ENCODE measurements at places on chromosomes 12 and 14.

DNA sequence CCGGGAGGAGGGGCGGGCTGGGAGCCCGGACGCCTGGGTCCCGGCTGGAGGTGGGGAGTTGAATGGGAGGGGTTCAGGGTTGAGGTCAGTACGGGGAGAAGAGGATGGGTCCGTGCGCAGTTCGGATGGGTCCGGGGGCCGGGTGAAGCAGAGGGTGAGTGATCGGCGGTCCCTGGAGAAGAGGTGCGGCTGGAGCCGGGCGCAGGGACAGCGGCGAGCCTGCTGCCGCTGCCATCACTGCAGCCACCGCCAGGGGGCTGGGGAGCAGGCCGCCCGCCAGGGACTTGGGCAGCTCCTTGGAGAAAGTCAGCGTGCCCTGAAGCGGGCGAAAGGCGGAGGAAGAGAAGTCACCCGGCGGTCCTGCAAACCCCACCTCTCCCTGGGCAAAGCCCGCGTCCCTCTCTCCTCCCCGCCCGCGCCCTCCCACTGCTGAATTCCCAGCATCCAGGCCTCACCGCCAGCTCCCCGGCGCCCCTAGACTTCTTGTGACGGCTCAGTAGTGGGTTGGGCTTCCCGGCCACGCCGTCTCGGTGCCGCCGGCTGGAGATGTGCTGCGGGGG is 6.0 kb upstream of the GPR84 start:
- H3K4me1 ChIP-seq, result peaks cover 63% of the 10 kb centered on the region
- peak overlapping the region; percentile 42 for H3K4me3 ChIP-seq
- DNase-seq, result peak; percentile 90
- H3K27me3 ChIP-seq, result no peaks in the 10 kb centered on the region
- peak overlapping the region; percentile 79 for H3K27ac ChIP-seq

DNA sequence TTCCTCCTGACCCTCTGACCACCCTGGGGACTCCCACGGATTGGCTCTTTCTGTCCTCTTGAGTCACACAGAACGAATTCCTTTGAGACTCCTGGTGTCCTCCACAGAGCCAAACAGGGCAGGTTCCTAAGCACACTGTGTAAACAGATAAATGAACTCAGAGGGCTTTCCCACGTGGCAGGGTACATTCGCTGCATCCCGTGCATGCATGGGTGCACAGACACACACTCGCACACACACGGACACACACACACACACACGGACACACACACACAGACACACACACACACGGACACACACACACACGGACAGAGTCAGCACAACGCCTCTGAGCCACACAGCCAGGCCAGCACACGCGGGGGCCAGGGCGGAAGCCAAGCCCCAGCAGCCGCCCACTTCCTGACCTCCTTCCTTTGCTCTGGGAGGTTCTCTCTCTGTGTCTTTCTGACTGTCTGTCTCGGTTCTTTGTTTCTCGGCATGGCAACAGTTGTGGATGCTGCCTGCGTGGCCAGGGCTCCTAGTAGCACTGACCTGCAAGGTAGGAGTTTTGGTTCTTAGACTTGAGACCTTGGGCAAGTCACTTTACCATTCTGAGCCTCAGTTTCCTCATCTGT is 706 bp downstream of the CRACR2A start:
- H3K27ac ChIP-seq, result no peak overlapping the region
- H3K4me1 ChIP-seq, result peaks cover 16% of the 10 kb centered on the region
- H3K4me3 ChIP-seq, result peak overlapping the region; percentile 26

DNA sequence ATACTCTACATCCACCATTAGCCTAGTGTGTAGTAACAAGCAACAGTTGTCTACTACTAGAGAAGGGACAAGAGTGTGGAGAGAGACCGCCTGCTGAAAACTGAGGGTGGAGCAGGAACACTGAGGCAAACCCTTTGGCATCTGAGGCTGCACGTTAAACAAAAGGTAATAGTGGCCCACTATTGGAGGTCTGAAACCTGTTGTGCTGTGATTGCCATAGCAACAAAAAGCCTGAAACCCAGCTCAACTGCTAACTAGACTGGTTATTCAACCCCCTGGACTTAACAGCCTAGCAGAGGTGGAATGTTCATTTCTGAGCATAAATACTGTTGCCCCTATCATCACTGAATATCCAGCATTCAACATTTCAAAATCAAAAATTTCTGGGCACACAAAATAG is 43.0 kb downstream of the PPP4R4 start:
- no peak overlapping the region for H3K27ac ChIP-seq
- DNase-seq, result no peak
- no peak overlapping the region for H3K4me3 ChIP-seq
- no peaks in the 10 kb centered on the region for H3K27me3 ChIP-seq

GRCh38 chr12:93092649-93092945 is 163.5 kb upstream of the EEA1 start:
- no peaks in the 10 kb centered on the region for H3K4me1 ChIP-seq
- no peak for DNase-seq
- H3K4me3 ChIP-seq, result no peak overlapping the region

- no peak for DNase-seq
- no peaks in the 10 kb centered on the region for H3K27me3 ChIP-seq
- H3K36me3 ChIP-seq, result no peaks in the 10 kb centered on the region
- H3K4me1 ChIP-seq, result no peaks in the 10 kb centered on the region
- no peak overlapping the region for H3K4me3 ChIP-seq
Measured at GRCh38 chr14:84533181-84533725, 996.7 kb upstream of the FLRT2 start.

DNA sequence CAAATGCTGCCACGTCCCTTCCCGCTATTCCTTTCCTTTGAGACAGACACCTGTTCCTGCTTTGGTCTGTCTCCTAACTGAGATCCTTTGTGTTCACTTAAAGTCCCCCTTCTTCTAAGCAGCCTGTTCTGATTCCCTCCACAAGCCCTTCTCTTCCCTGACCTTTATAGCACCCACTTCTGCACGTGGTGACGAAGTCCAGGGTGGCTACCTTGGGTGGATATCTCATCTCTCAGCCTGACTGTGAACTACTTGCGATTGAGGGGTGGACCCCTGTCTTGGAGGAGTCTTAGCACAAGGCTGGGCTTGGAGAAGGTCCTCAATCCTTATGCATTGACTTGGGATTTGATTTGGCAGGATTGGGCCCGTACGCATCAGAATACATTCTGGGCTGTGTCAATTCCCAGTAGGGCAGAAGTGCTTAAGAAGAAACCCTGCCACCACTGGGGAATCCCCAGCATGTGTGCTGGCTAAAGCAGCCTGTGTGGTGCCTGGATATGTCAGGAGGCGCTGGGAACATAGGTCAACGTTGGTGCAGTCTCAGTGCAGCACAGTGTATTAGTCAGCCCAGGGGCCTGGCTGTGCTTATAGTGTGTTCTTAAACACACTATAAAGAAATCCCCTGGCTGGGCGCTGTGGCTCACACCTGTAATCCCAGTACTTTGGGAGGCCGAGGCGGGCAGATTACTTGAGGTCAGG is 23.6 kb downstream of the KRT80 start:
- peaks cover 3% of the 10 kb centered on the region for H3K36me3 ChIP-seq
- peaks cover 7% of the 10 kb centered on the region for H3K4me1 ChIP-seq
- DNase-seq, result no peak
- H3K27ac ChIP-seq, result no peak overlapping the region
- H3K4me3 ChIP-seq, result no peak overlapping the region

- no peaks in the 10 kb centered on the region for H3K4me1 ChIP-seq
- H3K36me3 ChIP-seq, result no peaks in the 10 kb centered on the region
- H3K27me3 ChIP-seq, result no peaks in the 10 kb centered on the region
- no peak overlapping the region for H3K27ac ChIP-seq
- DNase-seq, result no peak
- no peak overlapping the region for H3K4me3 ChIP-seq
Measured at GRCh38 chr12:16148938-16149337, 128.5 kb downstream of the SLC15A5 start.

DNA sequence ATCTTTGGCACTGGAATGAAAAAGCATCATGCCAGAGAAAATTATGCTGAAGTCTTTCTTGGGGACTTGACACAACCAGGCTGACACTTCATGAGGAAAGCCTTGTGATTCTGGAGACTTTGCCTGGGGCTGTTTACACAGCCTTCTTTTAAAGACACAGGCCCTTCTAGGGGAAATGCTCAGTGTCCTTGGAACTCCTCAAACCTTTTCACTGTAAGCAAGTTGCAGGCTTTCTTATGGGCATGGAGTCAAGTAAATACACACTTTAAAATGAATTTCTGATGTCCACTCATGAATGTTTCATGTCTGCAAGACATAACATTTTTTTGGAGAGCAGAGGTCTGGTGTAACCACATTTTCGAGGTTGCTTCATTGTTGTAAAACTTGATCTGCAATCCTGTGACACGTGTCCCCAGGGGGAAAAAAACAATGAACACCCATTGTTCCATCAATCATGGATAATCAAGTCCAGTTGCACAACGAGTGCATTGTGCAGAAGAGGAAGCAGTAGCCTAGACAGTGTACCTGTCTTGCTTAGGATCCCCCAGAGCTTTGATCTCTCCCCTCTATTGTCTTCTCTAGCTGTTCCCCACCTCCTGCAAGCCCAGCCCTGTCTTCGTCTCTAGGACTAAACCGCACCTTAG is 155.1 kb upstream of the PRICKLE1 start:
- no peak overlapping the region for H3K4me3 ChIP-seq
- no peaks in the 10 kb centered on the region for H3K4me1 ChIP-seq
- H3K27me3 ChIP-seq, result no peaks in the 10 kb centered on the region

- H3K27ac ChIP-seq, result no peak overlapping the region
- H3K4me3 ChIP-seq, result no peak overlapping the region
- H3K4me1 ChIP-seq, result peaks cover 8% of the 10 kb centered on the region
- H3K36me3 ChIP-seq, result peaks cover 34% of the 10 kb centered on the region
- no peak for DNase-seq
Measured at GRCh38 chr14:22770481-22771187, 4.1 kb downstream of the OXA1L start.

DNA sequence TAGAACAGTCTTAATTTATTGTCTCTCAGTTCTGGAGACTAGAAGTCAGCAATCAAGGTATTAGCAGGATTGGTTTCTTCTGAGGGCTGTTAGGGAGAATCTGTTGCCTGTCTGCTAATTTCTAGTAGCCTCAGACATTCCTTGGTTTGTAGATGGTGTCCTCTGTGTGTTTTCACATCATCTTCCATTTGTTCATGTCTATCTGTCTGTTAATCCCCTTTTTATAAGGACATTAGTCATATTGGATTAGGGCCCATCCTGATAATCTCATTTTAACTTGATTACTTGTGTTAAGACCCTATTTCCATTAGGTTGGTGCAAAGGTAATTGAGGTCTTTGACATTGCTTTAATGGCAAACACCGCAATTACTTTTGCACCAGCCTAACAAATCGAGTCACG is 34.3 kb downstream of the TBC1D15 start:
- no peak overlapping the region for H3K27ac ChIP-seq
- peaks cover 2% of the 10 kb centered on the region for H3K36me3 ChIP-seq
- no peak overlapping the region for H3K4me3 ChIP-seq

DNA sequence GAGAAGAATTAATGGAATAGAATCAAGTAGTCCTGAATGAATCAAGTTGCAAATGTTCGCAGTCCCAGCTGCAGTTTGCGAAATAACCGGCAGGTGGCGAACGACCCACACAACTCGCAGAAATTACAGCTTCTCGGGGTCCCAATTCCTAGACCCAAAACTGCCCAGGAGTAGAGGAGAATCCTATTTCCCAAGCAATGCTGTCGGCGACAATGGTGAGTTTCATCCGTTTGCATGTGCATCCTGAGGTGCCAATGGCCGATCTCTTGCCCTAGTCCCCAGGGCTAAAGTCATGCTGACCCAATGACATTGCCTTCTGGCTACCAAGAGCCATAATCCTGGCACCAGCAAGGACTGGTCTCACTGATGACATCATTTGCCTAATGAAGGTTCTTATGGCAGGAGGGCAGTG is 8.5 kb upstream of the ASCL1 start:
- no peak overlapping the region for H3K4me3 ChIP-seq
- no peak overlapping the region for H3K27ac ChIP-seq

DNA sequence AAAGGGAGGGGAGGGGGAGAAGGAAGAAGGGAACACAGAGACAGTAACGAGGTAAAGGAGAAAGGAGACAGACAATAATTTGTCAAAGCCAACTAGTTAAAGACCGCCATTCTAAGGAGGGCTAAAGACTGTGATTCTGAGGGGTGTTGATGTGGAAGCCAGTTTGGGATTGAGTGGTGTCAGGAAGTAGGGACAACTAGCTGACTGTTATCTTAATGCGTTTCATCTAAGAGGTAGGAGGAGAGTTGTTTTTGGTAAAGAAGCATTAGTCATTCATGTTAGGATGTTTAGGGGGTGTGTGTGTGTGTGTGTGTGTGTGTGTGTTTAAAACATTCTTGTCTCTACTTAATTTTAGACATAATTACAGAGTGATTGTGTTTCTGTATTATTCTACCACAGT is 95.0 kb downstream of the INSM2 start:
- H3K36me3 ChIP-seq, result peaks cover 7% of the 10 kb centered on the region
- no peak for DNase-seq
- H3K27me3 ChIP-seq, result no peaks in the 10 kb centered on the region
- H3K4me3 ChIP-seq, result no peak overlapping the region

DNA sequence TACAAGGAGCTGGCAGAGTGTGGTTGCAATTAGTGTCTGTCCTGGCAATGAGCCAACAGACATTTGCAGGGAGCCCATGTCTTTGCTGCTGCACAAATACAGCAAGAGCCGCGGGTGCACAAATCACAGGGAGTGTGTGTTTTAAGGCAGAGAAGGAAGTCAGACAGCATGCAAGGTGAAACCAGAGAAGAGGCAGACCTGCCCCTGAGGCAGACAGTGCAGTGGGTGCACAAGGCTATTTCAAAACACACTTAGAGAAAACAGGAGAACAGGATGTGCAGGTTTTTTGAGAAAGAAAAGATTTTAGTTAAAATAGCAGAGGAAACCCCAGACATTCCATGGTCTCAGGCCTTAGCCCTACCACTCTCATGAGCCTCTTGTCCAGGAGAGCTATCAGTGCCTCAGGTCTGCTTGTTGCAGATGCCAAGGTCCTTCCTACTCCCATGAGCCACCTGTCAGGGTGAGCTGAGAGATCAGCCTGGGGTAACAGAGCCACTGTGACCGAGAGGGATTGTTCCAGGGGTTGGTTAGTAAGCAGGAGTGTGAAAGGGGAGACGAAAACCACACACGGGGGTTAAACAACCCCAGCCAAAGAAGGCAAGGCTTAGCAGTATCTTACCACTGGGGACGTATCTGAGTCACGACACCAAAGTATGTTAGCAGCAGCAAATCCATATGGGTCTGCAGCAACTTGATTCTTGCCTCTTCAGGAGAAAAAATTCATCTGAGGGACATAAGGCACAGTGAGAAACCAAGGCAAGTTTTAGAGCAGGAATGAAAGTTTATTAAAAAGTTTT is 78.1 kb downstream of the C14orf132 start:
- no peaks in the 10 kb centered on the region for H3K36me3 ChIP-seq
- H3K27ac ChIP-seq, result no peak overlapping the region
- H3K27me3 ChIP-seq, result no peaks in the 10 kb centered on the region
- H3K4me3 ChIP-seq, result no peak overlapping the region
- H3K4me1 ChIP-seq, result peaks cover 6% of the 10 kb centered on the region

GRCh38 chr12:115672506-115673080 is 604.9 kb downstream of the MED13L start:
- H3K4me1 ChIP-seq, result no peaks in the 10 kb centered on the region
- H3K27me3 ChIP-seq, result no peaks in the 10 kb centered on the region
- no peak for DNase-seq
- no peak overlapping the region for H3K27ac ChIP-seq
- no peak overlapping the region for H3K4me3 ChIP-seq

Data from spinal cord (tissue), 10 donors.